GM23248 (cell line): ENCODE measurements at places on chromosomes 7 and 10. TPM values are rescaled to one million over a fixed set of nuclear protein-coding genes. Genes with fewer than 3 reads are reported as not detected.
A peak's percentile ranks its signal among the peaks of the same experiment; 100 is the strongest.

SNX13 gene
- polyA plus RNA-seq = 21.0 and 21.8 TPM in 2 replicates

LIPN gene
- not detected in 2 replicates for polyA plus RNA-seq

HOXA11 gene
- polyA plus RNA-seq = 8.0 and 8.4 TPM in 2 replicates

NPC1L1 gene
- not detected in 2 replicates for polyA plus RNA-seq

CTBP2 gene
- 52.0 and 54.5 TPM in 2 replicates for polyA plus RNA-seq

- DNase-seq = no peak
Measured at GRCh38 chr10:128867819-128868218, 599.2 kb upstream of the MGMT start.

GRCh38 chr7:4406288-4407058, 275.6 kb upstream of the FOXK1 start:
- DNase-seq = no peak

DNA sequence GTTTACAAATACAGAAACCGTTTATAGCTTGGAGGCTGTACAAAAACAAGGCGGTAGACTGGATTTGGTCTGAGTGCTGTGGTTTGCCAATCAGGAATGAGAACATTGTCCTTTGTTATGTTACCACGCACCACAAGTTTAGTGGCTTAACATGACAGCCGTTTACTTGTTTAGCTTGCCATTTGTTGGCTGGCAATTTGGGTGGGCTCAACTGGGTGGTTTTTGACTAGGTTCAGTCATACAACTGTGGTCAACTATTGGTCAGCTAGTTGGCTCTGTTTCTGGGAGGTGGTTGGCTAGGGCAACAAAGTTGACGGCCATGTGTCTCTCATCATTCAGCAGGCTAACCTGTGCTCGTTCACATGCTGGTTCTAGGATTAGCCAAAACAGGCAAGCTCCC, 60.1 kb upstream of the SP8 start:
- DNase-seq = no peak

- no peak for DNase-seq
Measured at GRCh38 chr10:77493851-77494261, 143.8 kb downstream of the KCNMA1 start.

DNA sequence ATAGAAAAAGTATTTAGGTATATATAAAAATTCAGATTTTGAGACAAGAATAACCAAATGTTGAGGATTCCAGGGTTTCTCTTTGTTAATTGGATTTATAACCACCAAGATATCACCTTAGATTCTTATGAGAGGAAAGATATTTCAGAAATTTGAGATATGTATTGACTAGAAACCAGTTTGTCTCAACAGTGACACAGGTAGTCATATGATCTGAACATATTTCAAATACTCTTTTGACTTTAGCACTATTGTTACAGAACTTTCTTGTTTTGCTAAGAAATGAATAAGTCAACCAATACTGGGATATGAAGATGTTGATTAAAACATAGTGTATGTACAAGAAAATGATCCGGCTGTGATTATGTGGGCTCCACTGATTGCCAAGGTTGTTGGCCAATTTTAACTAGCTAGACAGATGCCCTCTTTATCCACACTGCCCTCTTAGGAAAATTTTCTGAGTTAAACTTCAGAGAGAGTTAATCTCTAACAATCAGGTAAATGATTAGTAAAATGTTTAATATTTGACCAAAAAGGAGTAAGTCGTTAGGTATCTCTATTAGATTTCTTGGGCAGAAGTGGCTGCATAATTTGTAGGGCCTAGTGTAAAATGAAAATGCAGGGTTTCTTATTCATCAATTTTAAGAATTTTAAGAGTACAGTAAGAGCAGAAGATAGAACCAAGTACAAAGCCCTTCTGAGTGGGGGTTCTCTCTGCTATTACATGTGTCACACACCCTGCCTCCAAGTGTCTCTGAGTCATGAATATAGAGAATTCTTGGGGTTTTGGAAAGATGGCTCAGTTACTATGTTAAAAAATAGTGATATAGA, 376.0 kb downstream of the TFEC start:
- DNase-seq = peak; percentile 72

GRCh38 chr7:101233907-101234547, 3.6 kb downstream of the CLDN15 start:
- DNase-seq = no peak

DNA sequence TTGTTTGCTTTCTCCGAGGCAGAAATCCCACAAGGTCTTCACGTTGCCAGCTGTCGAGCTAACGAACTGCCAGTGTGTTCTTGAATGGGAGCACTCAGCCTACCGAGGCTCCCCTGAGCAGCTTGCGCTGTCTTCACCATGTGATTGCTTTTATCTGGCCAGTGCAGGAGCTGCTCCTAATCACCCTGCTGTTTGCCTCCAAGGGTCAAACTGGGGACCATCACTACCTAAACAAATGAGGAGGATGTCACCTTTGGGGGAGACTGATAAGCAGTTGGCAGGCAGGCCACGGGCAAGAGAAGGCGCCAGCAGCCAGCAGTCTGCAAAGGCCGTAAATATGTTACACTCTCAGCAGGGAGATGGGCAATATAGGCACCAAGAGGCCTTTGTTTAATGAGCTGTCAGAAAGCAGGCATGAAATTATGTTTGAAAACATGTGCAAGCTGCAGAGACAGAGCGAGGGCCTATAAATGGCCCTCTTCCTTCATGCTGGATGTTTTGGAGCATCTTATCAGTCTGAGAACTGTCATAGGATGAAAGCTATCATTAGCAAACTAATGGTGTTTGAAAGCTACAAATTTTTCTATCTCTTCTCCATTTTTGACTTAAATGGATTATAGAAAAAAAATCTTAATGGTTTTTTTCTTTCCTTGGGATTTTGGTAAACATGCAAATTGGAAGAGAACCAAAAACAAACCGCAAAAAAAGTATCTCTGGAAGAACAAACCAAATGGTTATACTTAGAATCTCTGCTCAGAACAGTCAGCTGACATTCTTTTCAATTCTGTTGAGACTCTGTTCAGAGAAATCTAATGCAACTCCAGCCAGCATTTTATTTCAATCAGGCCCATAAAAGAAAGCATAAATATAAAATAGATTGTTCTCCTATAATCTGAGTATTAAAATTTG, 267.3 kb upstream of the NPVF start:
- no peak for DNase-seq
